ENCODE measurements at places on chromosomes 2 and 18. TPM values are rescaled to one million over a fixed set of nuclear protein-coding genes. Genes with fewer than 3 reads are reported as not detected.

Gene GALNT14
- total RNA-seq = 1.4 TPM

Gene EPC2
- total RNA-seq = 20.0 TPM

Gene CPLX4
- not detected for total RNA-seq

Gene SGPP2
- total RNA-seq = not detected

Gene AQP12A
- total RNA-seq = not detected

Gene CAPN13
- not detected for total RNA-seq

Gene SPC25
- total RNA-seq = 3.7 TPM

Gene DSC1
- total RNA-seq = not detected

Gene DNAJC5G
- total RNA-seq = not detected

Gene APCDD1
- not detected for total RNA-seq

Gene CFC1
- not detected for total RNA-seq

Gene RAB17
- total RNA-seq = 1.7 TPM

Gene SP9
- not detected for total RNA-seq

Gene MALL
- total RNA-seq = 42.1 TPM

Gene CEP192
- total RNA-seq = 21.5 TPM

Gene HJURP
- 13.2 TPM for total RNA-seq

Gene GPR39
- 3.8 TPM for total RNA-seq

Gene IL1RN
- not detected for total RNA-seq

Gene AOX1
- total RNA-seq = 47.9 TPM

Gene NEU2
- not detected for total RNA-seq

Gene CXCR1
- not detected for total RNA-seq

Gene LIMS1
- 122 TPM for total RNA-seq

Gene MAL
- not detected for total RNA-seq

Gene KLHL41
- total RNA-seq = 0.11 TPM

Gene REG1B
- total RNA-seq = not detected

Gene SERPINB3
- total RNA-seq = not detected

Gene RNMT
- total RNA-seq = 18.5 TPM

Gene ANKAR
- 3.4 TPM for total RNA-seq
